NCI-H748 treated with DMSO at 0.1 percent for 48 hours (cell line): ENCODE measurements at places on chromosomes 2 and 18.

DNA sequence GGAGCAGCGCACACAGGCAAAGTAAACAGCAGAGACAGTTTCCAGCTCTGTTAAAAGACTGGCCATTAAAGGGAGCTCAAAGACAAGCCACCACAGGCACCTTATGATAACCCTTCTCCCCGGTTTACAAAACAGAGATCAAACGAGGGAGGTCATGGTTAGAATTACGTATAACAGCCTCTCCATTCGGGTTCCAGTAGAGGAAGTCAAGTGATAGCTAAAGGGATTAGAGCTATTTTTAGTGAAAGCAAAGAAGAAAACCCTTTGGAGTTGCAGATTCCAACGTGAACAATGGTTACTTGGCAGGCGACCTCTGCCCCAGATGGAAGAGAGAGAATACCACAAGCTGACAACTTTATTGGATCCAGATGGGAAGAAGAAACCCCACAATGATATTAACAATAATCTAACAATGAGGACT, 31.2 kb upstream of the EDAR start:
- DNase-seq, result no peak

DNA sequence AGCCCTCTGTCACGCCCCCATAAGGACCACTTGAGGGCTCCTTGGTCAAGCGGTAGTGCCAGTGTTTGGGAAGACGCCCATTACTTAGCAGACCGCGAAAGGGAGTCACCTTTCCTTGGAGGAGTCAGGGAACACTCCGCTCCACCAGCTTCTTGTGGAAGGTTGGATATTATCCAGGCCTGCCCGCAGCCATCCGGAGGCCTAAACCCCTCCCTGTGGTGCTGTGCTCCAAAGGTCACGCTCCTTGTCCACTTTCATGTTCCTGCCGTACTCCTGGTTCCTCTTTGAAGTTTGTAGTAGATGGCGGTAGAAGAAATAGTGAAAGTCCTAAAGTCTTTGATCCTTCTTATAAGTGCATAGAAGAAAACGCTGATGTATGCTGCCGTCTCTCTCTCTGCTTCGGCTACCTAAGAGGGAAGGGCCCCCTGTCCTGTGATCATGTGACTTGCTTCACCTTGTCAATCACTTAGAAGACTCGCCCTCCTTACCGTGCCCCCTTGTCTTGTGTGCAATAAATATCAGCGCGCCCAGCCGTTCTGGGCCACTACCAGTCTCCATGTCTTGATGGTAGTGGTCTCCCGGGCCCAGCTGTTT, 1.7 kb upstream of the CATIP start:
- no peak for DNase-seq

- no peak for DNase-seq
Measured at GRCh38 chr2:62208758-62209114, 12.8 kb downstream of the B3GNT2 start.

- DNase-seq, result no peak
Measured at GRCh38 chr2:190696792-190697398, 48.0 kb downstream of the NAB1 start.

DNA sequence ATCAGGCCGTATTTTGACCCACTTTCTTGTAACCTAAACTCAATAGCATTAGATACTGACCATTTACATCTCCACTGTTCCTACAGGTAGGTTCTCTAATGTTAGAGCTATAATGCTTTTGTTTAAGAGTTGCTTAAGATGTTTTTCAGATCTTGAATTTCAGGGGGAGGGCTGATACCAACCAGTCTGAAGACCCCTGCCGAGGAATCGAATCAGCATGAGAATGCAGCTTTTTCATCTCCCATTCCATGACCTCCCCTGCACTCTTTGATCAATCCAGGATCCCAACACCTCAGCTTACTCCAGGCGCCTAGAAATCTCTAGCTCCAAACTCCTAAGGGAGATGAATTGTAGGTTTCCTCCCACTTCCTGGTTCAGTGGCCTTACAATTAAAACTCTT, 120.5 kb upstream of the MC4R start:
- DNase-seq, result no peak

GRCh38 chr2:126776692-126777619, 121.0 kb downstream of the GYPC start:
- peak; percentile 66 for DNase-seq

GRCh38 chr2:224062481-224063297, 23.6 kb upstream of the SERPINE2 start:
- no peak for DNase-seq

GRCh38 chr2:44098050-44098449, 70.6 kb upstream of the PPM1B start:
- DNase-seq, result no peak
